ENCODE measurements at places on chromosomes 13 and 19.

- no peak for DNase-seq
These were observed 242.2 kb upstream of the EDNRB start for GRCh38 chr13:78160793-78161192.

DNA sequence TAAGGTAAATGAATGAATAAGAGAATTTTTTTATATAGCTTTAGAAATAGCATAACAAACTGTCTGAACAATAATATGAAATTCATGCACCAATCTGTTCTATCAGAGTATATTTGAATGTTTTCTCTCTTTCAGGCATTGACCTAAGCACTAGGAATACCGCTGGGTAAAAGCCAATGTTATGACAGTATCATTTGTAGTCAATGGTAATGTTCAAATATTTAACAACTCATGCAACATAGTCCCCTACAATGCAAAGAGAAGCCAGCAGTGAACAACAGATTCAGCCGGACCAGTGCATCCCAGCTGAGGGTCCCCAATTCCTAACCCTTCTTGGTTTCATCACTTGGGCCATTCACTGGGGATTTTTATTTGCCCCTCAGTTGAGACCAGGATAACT is 52.6 kb upstream of the MYCBP2 start:
- no peak for DNase-seq

- DNase-seq, result no peak
These were observed 23.0 kb upstream of the MIER2 start for GRCh38 chr19:367561-367960.

GRCh38 chr13:98327371-98328270 is 150.6 kb upstream of the RNF113B start:
- DNase-seq, result no peak

- no peak for DNase-seq
These were observed 5.5 kb upstream of the CYP4F3 start for GRCh38 chr19:15635016-15635805.

- no peak for DNase-seq
These were observed 231.9 kb downstream of the KLF12 start for GRCh38 chr13:73902296-73902695.

GRCh38 chr19:51926426-51926783 is 867 bp upstream of the ZNF613 start:
- no peak for DNase-seq

DNA sequence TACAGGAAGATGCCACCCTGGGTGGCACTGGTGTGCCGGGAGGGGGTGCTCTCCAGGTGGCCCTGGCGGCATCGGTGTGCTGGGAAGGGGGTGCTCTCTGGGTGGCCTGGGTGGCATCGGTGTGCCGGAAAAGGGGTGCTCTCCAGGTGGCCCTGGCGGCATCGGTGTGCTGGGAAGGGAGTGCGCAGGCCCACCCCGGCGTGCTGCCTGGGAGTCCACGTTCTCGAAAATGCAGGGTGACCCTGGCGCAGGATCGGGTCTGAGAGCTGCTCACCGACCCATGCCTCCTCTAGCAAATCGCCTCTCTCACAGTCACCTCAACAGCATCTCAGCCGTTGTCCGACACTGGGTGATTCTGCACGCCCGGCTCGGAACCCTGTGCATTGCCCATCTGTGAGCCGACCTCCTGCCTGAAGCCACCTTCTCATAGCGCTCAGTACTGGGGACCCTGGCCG is 36.4 kb downstream of the RASA3 start:
- no peak for DNase-seq

GRCh38 chr19:33784432-33784831 is 12.2 kb upstream of the KCTD15 start:
- no peak for DNase-seq

DNA sequence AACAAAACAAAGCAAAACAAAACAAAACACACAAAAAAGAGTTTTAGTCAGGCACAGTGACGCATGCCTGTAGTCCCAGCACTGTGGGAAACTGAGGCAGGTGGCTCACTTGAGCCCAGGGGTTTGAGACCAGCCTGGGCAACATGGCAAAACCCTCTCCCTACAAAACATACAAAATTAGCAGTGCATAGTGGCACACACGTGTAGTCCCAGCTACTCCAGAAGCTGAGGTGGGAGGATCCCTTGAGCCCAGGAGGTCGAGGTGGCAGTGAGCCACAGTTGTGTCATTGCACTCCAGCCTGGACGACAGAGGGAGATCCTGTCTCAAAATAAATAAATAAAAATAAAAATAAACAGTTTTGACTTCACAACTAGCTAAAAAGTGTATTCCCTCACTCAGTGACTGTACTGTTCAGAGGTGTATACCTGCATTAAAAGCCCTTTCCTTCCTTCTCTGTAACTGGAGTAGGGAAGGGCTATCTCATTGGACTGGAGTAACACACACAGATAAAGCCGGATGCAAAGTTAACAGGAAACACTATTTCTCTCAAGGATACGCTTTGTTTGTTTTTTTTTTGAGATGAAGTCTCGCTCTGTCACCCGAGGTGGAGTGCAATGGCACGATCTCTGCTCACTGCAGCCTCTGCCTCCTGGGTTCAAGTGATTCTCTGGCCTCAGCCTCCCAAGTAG is 3.7 kb upstream of the BAX start:
- no peak for DNase-seq

GRCh38 chr19:4342615-4343369 is 570 bp upstream of the MPND start:
- DNase-seq, result peak; percentile 93

DNA sequence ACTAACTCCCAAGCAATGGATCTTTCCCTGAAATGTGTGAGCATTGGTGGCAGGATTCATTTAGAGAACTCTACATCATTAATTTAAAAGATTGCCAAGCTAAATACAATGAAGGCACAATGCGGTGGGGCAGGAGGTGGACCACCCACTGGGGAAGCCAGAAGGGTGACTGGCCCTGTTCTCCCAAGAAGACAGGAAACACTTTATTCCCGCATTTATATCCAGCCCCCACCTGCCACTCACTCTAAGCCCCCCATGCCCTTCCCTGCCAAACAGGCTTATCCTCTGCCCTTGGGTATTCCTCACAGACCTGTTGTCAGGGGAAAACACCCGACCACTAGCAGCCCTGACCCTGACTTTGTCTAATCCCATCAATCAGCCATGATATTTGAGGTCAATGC is 189.1 kb upstream of the UBL3 start:
- DNase-seq, result no peak

GRCh38 chr13:93388701-93389100 is 162.1 kb downstream of the GPC6 start:
- DNase-seq, result no peak

DNA sequence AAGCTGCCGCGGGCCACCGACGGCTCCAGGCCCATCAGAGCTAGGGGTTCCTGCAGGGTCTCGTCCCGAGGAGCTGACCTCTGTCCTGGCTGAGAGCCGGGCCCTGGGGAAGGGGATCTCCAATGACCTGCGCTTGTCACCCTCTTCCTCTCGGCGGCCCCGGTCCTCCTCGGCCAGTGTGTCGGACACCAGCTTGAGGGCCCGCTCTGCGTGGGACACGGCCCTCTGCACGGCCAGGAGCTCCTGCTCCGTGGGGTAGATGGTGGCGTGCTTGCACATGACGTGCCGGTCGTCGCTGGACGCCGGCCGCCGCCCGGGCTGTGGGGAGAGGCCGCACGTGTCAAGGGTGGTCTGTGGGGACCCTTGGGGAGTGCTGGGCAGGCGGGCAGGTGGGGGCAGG is 32.7 kb upstream of the MATK start:
- no peak for DNase-seq

GRCh38 chr19:1566392-1567115 is 1.6 kb downstream of the MEX3D start:
- DNase-seq, result no peak

- no peak for DNase-seq
These were observed 2.5 kb downstream of the BSG start for GRCh38 chr19:574658-575526.

- no peak for DNase-seq
These were observed 245.6 kb downstream of the DCT start for GRCh38 chr13:94233837-94234236.

GRCh38 chr13:46267166-46267565 is 55.4 kb downstream of the LRRC63 start:
- no peak for DNase-seq

DNA sequence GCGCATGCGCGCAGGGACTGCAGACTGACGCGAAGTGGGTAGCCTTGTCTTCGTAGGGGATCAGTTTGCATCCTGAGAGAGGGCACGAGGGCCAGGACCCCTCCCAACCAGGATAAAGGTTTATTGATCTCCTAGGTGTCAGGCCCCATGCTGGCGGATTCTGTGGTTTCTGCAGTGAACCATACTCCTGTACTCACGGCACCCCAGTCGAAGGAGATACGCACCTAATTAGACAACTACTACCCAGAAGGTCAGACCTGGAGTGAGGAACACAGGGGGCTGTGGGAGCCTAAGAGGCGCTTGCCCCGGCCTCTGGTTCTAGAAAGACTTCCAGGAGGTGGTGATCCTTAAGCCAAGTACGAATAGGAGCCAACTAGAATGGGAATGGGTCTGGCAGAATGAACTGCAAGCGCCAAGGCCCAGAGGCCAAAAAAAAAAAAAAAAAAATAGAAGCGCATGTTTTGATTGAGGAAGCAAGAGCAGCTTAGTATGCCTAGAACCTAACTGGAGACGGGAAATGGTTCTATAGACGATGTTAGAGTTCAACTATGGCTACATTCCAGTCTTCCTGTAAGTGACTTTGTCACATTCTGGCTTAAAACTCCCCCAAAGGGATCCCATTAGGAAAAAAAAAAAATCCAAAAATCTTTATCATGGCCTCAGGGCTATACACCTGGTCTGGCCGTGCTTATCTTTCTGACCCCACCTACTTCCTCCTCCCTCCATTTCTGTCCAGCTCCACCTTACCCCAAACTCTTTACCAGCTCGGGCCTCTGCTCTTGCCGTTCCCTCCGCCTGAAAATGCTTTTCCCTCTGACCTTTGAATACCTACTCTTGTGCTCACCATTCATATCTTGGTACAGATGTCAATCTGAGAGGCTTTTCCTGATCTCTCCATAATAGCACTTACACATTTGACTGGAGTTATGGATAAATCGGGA is 902 bp upstream of the ZNF428 start:
- DNase-seq, result no peak

- DNase-seq, result peak; percentile 36
These were observed 81.6 kb downstream of the DPF1 start for GRCh38 chr19:38142176-38143035.

GRCh38 chr13:27842571-27842970 is 50.3 kb downstream of the GSX1 start:
- DNase-seq, result no peak

GRCh38 chr13:33087790-33088189 is 71.6 kb downstream of the KL start:
- no peak for DNase-seq

GRCh38 chr19:49328741-49329140 is 3.8 kb upstream of the SLC6A16 start:
- no peak for DNase-seq

DNA sequence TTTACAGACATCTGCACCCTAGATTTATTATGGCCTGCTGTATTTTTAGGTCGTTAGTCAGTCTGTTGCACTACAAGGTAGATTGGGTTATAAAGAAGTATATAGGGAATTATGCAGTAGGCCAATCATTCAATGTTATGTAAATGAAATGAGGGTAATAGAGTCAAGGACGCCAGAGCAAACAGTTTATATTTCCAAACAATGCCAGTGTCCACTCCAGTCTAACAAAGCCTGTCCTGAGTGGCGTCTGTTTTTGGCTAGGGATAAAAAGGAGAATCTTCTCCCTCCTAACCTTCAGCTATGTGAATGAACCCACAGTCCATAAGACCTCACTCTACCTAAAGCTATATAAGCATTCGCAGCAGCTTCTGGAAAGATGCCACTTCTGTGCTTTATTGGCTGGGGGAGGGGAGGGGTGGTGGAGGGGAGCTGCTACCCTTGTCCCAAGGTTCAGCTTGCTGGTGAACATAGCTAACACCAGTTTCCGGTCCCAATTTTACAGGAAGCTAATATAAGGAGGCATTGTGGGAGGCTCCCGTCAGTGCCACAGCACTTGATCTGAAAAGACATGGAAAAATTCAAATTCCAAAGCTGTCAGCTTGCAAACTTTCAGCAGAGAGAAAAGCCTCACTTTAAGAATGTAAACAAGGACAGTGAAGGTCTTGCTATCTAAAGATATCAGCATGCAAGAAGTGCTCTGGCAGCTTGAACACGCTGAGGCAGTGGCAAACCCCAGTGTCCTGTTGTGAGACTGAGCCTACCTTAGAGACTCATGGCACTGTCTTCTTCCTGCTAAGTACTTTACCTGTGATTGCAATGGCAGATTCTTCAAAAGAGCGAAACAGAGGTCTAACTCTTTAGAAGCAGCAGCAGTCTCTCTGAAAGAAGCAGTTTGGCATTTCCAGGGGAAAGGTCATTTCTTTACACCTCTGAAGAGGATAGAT is 369.9 kb downstream of the PCDH9 start:
- DNase-seq, result no peak

- no peak for DNase-seq
These were observed 69.8 kb downstream of the KDM4B start for GRCh38 chr19:5038631-5039271.

DNA sequence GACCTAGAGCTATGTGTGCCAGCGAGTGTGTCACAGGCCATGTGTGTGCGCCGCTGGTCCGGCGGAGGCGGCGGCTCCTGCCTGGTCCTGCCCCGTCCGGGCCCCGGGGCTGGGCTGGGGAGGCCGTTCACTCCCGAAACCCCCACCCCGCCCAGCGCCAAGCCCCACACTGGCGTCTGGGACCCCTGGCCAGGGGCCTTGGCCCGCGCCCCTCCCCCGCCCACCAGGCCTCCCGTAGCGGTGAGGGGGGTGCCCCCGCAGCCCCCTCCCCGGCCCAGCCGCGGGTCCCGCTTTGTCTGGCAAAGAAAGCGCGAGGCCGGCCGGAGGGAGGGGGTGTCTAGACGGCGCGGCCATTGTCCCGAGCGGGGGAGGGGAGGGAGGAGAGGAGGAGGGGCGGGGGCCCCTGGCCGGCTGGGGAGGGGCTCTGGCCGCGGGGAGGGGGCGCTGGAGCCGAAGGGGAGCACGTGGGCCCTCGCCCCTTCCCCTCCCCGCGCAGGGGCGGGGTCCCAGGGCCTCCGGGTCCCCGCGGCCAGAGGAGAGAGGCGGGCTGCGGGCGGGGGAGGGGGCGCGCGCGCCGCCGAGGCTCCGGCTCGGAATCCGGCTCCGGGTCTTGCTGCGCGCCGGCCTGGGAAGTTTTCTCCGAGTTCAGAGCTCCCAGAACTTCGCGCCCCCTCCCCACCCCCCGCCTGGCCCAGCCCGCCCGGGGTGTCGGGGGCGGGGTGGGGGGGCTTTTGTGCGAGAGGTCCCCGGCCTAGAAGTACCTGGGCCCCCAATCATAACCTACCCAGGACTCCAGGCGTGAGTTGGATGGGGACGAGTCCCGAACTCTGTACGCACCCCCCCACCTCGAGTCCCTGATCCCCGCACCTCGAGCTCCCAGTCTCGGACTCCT is 888 bp downstream of the NOTCH3 start:
- no peak for DNase-seq

GRCh38 chr19:5048091-5048726 is 79.3 kb downstream of the KDM4B start:
- peak; percentile 61 for DNase-seq
